Activated gamma-delta T cell treated with anti-CD3 and anti-CD28 coated beads, Interleukin-2, amount 50 U/mL, for 16 hours (primary cell): ENCODE measurements at places on chromosomes 2 and 18.

DNA sequence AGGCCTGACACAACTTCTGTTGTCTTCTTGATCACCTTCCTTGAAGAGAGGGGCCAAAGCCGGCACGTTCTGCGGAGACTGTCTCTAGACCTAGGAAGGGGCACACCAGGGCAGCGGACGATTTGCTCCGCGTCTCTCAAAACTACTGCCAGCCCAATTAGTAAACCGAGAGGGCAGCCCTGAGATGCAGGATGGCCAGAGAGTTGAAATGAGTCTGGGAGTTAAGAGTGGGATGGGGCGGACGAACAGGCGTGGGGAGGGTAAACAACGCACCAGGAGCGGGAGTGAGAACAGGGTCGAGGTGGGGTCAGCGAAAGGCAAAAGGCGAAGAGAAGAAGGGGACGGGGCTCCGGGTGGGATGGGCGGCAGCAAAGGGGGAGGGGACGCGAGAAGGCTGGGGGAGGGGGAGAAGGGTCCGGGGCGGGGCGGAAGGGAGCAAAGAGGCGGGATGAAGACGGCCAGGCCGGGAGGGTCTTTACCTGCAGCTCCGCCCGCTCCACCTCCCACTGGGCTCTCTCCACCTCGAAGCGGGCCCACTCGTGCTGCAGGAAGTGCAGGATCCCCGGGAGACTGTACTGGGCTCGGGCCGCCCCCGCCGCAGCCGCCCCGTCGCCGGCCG, 476 bp downstream of the STRN start:
- no peak for DNase-seq

GRCh38 chr2:24174851-24175277, at the start of gene FAM228A:
TSS of gene FAM228A (plus strand) at chr2:24175053. CDS start at chr2:24175481, 428 bp downstream.
- DNase-seq: no peak

DNA sequence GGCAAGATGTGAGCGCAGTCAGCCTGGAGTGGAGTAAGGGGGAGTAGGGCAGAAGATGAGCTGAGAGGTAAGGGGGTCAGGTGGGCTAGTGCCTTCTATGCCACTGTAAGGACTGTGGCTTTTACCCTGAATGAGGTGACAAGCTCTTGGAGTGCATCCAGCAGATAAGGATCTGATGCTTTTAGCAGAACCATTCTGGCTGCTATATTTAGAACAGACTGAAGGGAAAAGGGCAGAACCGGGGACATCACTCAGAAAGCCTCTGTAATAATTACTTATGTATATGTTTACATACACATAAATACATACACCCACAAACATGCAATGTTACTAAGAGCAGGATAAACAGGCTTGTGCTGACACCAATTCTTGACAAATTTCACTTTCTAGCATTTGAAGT, 124.8 kb downstream of the DTNB start:
- no peak for DNase-seq

GRCh38 chr2:10598501-10598900, 91.3 kb downstream of the NOL10 start:
- no peak for DNase-seq

DNA sequence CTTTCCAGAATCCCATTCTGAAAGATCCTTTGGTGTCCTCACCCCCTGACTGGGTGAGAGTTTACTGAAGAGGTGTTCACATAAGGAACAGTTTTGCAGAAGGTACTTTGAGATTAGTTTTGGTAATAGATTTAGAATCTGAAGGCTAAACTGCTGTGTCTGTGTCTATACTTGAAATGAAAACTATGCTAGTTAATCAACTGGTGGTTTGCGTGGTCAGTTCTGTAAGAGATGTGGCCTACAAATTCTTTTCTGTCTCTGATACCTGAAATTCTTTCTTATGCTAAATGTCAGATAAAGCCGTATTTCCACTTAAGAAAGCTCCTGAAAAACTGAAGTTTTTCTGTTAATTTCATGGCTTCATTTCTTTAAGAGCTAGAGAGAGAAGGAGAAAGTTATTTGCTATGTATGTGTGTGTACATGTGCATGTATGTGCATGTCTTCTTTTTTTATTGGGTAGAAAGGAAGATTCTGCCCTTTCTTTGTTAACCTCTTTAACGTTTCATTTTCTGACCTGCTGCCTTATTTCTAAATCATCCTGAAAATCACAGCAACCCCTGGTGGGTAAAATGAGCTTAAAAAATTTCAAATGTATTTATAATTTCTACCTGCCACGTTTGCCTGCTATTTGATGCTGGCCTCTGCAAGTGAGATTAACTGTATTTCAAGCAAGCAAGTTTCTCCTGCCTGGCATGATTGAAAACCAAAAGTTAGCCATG, 552.0 kb upstream of the NRP2 start:
- DNase-seq: no peak

- no peak for DNase-seq
Observed at GRCh38 chr2:109124982-109125592, 3.9 kb upstream of the SH3RF3 start.

GRCh38 chr2:177478029-177478428, 85.5 kb downstream of the AGPS start:
- DNase-seq: no peak

DNA sequence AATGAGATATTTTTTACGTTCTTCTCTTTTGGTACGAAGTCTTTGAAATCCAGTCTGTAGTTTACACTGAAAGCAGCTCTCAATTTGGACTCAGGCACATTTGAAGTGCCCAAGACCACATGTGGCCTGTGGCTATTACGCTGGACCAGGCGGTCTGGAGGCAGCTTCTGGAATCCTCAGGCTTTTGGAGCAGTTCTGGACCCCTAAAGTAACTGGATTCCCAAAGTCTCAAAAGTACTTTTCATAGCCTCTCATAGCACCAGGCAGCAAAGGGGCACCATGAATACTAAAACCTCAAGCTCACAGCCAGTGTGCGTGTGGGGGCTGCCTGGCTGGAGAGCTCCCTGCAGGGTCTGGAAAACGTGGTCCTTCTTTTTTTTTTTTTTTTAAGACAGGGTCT, 119.0 kb downstream of the SMAD7 start:
- no peak for DNase-seq

- DNase-seq: no peak
Observed at GRCh38 chr2:219309278-219309677, at the start of gene PTPRN. TSS of gene PTPRN (minus strand) at chr2:219309401. CDS start at chr2:219309332, 69 bp downstream.

GRCh38 chr2:152523091-152523490, 188.1 kb downstream of the FMNL2 start:
- DNase-seq: no peak
